ENCODE measurements at places on chromosomes 11 and 22. TPM values are rescaled to one million over a fixed set of nuclear protein-coding genes. Genes with fewer than 3 reads are reported as not detected.

Gene BTBD18
- total RNA-seq, result not detected

Gene APOBEC3H
- 0.11 TPM for total RNA-seq

Gene ZBTB16
- 0.08 TPM for total RNA-seq

Gene CAVIN3
- 395 TPM for total RNA-seq

Gene JRKL
- 5.5 TPM for total RNA-seq

Gene APOA4
- not detected for total RNA-seq

Gene MUC5B
- not detected for total RNA-seq

Gene KCNJ5
- total RNA-seq, result 12.3 TPM

Gene RFPL2
- total RNA-seq, result not detected

Gene SMDT1
- total RNA-seq, result 3.0 TPM

Gene PUS3
- 18.7 TPM for total RNA-seq

Gene GTSE1
- total RNA-seq, result 3.3 TPM

Gene SMTNL1
- not detected for total RNA-seq

Gene CHRM1
- not detected for total RNA-seq

Gene FOLR2
- total RNA-seq, result not detected
